ENCODE measurements at places on chromosomes 3 and 15.
A peak's percentile ranks its signal among the peaks of the same experiment; 100 is the strongest.

DNA sequence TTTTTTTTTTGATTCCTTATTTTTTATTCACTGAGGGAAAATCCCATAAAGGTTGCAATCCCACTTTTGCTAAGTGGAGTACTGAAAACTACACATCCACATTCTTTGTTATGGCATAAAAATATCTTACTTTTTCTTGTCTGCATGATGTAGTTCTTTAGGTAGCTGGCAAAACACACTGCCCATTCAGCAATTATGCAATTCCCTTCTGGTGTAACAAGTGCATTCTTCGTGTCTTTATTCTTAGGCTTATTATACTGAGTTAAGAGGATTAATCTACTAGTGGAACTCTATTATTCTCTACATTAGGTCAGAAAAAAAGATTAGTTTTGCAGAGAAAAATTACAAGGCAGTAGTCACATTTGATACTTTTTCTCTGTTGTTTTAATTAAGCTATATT, 403.8 kb upstream of the GBE1 start:
- DNase-seq, result no peak

- DNase-seq, result no peak
These were observed 8.2 kb downstream of the RAF1 start for GRCh38 chr3:12655701-12656100.

GRCh38 chr3:162175878-162176277, 679.3 kb downstream of the OTOL1 start:
- DNase-seq, result no peak

- no peak for DNase-seq
These were observed 120.1 kb downstream of the LRRN1 start for GRCh38 chr3:3919316-3919715.

- no peak for DNase-seq
These were observed 54.9 kb downstream of the CNTN4 start for GRCh38 chr3:2153547-2153946.

DNA sequence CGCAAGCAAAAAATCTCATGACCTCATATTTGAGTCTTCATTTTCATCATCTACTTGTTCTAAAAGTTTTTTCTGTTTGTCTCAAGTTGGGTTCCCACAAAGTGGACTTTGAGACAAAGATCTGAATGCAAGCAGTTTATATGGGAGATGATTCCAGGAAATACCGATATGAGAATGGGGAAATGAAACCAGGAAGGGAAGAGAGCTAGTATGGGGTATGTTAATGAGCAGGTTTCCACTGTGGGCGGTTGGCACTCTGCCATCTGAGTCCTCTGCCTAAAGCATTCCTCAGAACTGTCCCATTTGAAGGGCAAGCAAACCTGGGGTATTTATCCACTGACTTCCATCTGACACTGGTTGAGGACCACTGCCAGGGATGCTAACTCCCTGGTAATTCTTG, 8.8 kb downstream of the ADPRH start:
- DNase-seq, result no peak

DNA sequence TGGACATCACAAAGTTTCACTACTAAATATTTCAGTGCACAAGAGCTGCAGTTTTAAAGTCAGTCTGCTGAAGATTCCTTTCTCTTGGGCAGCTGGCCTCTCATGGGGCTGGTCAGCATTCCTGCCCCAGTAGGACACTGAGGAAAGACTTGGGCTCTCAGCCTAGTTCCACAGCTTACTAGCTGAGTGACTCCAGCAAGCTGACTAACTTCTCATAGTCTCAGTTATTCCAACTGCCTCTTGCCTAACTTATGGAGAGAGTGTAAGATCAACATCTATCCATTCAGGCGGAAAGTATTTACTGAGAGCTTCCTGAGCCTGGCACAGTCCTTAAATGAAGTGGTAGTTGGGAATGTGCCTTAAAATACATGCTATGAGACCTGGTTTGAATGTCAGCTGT, 27.0 kb downstream of the TM4SF4 start:
- DNase-seq, result no peak

- no peak for DNase-seq
These were observed 47.8 kb upstream of the WNT5A start for GRCh38 chr3:55534876-55535275.

DNA sequence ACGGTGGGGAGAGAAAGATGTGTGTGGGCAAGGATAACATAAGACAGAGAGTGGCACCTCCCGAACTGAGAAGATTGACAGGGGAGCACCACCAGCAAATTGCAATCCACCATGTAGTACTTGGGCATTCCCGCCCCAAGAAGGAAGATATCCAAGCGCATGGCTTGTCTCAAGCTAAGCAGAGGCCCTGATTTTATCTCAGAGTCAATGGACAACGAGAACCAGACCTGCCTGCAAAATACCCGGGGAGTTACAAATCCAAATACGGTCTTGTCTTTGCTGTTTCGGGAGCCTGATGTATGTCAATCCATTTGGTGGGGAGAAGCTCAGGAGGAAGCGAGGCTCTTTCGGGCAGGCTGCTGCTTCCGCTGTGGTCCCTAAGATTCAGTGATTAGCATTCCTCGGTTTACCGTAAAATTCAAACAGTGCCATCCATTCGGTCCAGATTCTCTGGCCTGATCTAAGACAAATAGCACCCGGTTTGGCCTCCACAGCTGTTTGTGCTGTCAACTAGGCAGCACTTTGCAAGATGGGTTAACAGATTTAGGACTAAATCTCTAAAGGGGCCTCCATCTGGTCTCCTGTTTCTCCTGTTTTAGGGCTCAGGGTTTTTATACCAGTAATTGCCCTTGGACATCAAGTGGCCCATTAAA, 97.7 kb upstream of the WNT5A start:
- DNase-seq, result no peak

DNA sequence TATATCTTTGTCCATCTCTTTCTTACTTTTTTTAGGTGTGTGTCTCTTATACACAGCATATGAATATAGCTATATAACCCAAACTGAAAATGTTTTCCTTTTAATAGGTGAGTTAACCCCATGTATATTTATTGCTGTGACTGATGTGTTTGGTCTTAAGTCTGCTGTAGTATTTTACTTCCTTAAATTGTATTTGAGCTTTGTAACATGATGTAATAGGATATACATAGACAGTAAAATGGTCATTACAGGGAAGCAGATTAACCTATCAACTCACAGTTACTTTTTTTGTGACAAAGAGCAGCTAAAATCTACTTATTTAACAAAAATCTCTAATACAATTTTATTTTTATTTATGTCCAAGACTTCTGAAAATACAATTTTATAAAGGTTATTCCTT, 51.8 kb upstream of the CDAN1 start:
- no peak for DNase-seq

DNA sequence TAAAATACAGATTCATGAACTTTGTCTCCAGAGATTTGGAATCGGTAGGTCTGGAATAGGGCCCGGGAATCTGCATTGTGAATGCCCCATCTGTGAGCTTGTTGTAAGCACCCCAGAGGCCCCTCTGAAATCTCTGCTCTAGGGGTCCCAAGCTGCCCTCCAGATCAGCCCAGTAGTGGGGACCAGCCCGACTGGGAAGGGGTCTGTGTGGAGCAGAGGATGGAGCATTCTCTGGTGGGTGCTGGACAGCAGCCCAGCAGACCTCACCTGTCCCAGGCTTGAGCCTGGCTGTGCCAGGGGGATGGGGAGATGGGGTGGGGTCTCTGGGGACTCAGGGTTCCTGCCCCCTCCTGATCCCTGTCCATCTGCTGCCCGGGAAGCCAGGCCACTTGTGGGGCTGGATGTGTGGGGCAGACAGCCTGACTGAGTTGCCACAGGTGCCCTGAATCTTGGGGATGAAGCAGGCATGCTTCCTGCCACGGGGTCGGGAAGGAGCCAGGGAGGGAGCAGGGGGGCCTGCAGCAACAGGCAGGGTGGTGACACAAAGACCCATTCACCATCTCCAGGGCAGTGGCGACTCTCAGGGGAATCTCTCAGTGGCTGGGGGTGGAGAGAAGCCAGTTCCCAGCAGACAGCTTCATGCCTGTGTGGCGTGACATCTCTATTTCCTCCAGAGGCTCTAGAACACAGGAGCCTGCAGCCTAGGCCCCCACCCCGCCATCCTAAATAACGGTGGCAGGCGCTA, 99.3 kb downstream of the WNT7A start:
- no peak for DNase-seq

DNA sequence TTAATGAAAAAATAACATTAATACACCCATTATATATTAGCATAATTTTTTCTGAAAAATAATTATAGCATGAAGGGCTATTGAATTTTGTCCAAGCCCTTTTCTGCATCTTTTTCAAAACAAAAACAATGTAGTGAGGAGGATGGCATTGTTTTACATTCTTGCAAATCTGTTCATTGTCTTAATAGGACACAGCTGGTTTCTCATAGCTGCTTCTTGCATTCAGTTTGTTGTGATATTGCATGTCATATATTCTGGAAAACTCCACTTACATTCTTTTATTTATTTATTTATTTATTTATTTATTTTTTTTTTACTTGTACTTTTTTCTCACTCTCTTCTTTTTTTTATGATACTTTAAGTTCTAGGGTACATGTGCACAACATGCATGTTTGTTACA, 107.4 kb downstream of the NR1D2 start:
- no peak for DNase-seq

GRCh38 chr15:20356444-20356910, 185.1 kb downstream of the GOLGA6L6 start:
- DNase-seq, result peak; percentile 91

GRCh38 chr3:58884453-58884852, 165.4 kb downstream of the CFAP20DC start:
- no peak for DNase-seq

GRCh38 chr3:88462230-88462629, 312.5 kb downstream of the C3orf38 start:
- no peak for DNase-seq

GRCh38 chr3:124316034-124316287, 324.0 kb upstream of the ROPN1 start:
- DNase-seq, result no peak

- no peak for DNase-seq
These were observed 39.3 kb downstream of the TRANK1 start for GRCh38 chr3:36905545-36905944.

GRCh38 chr3:88263417-88264100, 113.8 kb downstream of the C3orf38 start:
- DNase-seq, result no peak

DNA sequence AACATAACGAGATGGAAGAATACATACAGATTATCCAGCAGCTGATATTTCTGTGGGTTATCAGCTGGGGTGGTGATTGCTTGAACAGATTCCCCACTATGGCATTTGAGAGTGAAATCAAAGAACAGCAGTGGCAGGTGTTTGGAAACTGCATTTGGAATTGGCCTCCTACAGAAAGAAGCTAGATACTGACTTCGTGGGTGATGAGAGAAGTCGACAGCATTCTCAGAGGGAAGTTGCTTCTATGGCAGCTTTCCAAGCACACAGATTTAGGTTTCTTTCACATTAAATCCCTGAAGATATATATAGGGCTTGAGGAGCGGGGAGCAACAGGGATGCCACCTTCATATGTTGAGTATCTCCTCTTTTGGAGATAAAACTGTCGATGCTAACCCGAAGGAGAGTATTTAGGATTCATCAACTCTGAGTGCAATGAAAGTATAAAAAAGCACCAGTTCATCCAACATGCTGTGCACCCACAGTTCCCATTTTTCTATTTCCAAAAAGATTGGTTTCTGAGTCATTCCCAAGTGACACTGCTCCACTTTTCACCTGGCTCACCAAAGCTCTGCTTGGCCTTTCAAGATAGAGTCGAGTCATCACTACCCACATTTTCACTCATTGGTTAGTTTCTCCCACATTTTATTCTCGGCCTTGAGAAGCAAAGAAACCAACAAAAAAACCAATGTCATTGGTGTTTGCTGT, 579.8 kb upstream of the SUCLG2 start:
- DNase-seq, result no peak

DNA sequence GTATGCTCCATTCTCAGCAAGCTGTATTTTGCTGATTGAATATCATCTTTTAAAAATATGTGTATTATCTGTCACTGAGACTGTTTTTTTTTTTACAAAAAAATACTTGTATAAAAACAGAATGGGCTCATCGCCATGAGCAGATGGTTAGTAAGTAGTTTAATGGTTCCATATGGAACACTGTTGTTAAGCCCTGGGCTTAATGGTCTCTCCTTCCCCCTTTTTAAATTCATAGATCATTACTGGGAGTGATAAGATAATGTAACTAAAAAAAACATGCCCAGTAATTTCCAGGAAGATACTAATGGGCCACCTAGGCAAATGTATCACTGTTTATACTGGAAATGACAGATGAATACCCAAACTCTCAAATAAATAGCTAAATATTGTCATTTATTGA, 95.3 kb upstream of the TPRG1 start:
- no peak for DNase-seq

GRCh38 chr3:157369727-157370421, 66.8 kb upstream of the PTX3 start:
- no peak for DNase-seq

DNA sequence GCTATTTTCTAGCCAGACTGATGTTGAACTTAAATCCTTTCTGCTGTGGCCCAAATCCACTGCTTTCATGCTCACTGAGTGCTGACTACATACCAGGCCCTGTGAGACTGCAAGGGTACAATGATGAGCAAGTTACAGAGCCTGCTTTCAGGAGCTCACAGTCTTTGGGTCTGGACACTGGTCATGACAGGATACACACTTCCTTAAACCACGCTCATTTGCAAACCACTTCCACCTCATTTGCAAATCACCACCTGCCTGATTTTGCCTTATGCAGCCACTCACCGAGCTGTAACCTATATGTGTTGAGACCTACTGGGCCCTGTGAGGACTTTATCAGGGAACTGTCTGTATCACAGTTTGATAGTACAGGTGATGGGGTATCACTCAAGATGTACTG, 50.2 kb upstream of the LRRC58 start:
- peak; percentile 18 for DNase-seq

GRCh38 chr15:33027306-33028035, 167.0 kb downstream of the FMN1 start:
- no peak for DNase-seq

- DNase-seq, result peak; percentile 29
These were observed 67.7 kb downstream of the MGLL start for GRCh38 chr3:127754411-127755304.

GRCh38 chr15:51387699-51388041, 46.2 kb downstream of the GLDN start:
- DNase-seq, result no peak

DNA sequence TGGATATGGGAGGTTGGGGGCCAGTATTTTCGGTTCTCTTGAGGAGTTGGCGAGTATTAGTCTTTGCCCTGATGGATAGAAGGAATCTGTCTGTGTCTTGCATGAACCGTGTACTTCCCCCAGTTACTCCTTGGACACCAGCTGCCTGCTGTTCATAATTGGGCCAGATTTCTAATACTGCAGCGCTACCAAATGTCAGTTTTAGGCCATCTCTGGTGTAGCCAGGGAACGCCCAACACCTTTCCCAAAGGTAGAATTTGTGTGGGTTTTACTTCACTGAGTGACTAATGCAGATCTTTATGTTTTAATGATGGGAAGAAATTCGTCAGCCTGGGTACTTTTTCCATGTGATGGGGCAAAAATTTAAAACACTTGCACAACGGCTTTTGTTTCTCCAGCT, 18.4 kb downstream of the FLNB start:
- no peak for DNase-seq

- no peak for DNase-seq
These were observed 87.0 kb downstream of the CFAP44 start for GRCh38 chr3:113354307-113354706.

- DNase-seq, result no peak
These were observed 34.7 kb upstream of the RBP1 start for GRCh38 chr3:139574026-139574947.

Data from memory B cell (primary cell).